ENCODE measurements at places on chromosomes 1 and 21.

GRCh38 chr1:1275836-1276235 lies 2.2 kb upstream of the UBE2J2 start:
- DNase-seq: no peak

DNA sequence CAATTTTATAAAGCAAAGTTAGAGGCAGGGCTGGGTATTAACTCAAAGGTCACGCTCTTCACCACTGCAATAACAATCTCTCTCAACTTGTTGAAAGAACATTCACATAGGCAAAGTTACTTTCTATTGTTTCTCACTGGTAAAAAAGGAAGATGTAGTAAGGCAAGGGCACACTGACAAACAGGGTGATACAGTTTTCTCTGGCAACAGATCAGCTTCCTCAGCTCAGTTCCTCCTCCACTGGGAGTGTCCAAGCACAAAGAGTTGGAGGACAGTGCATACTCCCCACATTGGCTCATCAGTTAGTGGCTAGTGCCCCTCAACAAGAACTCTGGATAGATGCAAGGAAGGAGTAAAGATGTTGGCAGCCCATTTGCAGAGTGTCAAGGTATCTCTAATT lies 3.7 kb downstream of the PLPPR4 start:
- no peak for DNase-seq

DNA sequence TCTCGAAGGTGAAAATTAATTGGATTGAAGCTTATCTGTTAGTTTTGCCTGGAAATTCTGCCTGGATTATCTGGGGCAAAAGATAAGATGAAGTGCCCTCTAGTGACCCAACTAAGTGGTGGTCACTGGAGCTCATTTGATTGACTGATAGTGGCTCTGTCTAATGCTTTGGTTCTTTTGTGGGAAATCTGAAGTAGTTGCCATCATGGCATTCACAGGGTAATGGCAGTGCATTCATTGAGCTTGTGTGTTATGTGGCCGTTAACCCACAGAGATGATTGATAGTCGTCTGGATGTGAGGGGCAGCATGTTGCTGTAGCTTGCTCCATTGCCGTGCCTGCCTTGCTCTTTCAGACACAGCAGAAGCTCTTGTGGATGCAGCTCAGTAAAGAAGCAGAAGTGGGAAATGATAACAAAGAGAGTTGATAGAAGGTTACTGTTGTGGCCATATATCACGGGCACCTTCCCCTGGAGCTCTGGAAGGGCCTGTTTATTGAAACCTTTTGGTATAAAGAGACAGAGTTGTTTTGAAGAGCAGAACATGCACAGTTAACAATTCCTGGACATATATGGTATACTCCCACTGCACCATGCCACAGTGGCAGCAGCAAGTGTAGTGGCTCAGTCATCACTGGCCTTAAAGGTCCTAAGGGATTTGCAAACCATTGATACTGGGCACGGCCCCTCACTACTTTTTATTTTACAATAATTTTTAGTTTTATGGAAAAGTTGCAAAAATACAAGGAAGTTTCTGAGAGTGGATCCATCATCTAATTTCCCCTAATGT lies 42.0 kb downstream of the CXADR start:
- no peak for DNase-seq

GRCh38 chr1:205444931-205445645 lies 10.8 kb downstream of the BLACAT1 start:
- DNase-seq: no peak

DNA sequence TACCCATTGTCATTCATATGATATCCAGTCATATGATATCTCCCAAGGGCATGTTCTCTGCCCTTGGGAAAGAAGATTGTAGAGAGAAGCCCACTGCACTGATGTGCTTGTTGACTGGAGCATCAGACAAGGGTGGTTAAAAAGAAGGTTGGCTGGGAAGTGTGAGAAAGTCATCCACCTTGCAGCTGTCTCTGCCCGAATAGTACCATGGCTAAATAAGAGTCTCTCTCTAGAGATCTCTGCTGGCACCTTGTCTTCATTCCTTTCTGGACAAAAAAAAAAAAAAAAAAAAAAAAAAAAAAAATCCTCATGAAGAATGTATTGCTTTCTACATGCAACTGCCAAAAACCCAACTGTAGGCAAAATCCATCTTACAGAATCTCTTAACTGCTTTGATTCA lies 349.7 kb upstream of the ESRRG start:
- DNase-seq: no peak

DNA sequence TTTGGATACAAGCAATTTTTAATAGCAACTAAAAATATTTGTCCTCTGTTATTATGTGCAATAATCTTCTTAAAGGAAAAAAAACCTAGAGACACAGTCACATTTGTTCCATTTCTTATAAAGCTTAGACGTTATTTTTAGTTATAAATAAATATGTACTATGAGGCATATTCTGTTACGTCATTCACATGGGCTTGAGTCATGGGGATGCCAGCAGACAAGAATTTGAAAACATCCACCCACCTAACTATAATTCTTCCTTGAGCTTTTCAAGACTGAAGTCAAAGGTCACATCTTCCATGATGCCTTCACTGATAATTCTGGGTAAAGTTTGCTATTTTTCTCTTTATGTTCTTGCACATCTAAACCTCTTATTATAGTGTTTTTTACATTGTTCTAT lies 268.8 kb downstream of the KCTD3 start:
- DNase-seq: no peak

- DNase-seq: no peak
Observed at GRCh38 chr1:41576620-41577019, 92.1 kb upstream of the EDN2 start.

DNA sequence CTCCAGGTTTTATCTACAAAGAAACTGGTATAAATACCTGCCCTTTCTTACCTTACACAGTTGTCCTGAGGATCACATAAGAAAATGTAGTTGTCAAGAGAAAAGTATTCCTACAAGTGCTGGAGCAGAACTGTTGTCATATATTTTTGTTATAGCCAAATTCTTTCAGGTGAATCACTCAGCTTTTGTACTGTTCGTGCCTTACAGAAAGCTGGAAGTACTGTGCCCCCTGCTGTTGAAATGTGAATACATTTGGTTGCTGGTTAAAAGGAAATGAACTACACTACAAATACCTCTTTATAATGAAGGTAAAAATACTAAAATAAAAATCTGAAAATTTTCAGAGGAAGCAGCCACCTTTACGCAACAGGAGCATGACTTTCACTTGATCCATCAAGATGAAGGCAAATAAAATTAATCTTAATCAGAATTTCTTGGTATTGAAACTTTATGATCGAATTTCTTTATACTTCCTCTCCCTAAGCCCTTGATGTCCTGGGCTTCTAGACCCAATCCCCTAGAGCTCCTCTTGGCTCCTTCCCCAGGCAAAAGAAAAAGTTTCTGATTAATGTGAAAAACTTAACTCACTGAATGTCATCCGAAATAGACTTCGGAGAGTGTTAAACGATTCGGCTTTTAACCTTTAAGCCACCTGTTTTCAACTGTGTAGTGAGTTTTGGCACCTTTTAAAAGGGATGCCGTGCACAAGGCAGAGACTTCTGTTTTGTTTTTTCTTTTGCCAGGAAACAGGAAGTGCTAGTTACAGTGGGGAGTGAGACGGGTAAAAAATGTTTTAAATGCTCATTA lies 12.5 kb downstream of the CHML start:
- no peak for DNase-seq

DNA sequence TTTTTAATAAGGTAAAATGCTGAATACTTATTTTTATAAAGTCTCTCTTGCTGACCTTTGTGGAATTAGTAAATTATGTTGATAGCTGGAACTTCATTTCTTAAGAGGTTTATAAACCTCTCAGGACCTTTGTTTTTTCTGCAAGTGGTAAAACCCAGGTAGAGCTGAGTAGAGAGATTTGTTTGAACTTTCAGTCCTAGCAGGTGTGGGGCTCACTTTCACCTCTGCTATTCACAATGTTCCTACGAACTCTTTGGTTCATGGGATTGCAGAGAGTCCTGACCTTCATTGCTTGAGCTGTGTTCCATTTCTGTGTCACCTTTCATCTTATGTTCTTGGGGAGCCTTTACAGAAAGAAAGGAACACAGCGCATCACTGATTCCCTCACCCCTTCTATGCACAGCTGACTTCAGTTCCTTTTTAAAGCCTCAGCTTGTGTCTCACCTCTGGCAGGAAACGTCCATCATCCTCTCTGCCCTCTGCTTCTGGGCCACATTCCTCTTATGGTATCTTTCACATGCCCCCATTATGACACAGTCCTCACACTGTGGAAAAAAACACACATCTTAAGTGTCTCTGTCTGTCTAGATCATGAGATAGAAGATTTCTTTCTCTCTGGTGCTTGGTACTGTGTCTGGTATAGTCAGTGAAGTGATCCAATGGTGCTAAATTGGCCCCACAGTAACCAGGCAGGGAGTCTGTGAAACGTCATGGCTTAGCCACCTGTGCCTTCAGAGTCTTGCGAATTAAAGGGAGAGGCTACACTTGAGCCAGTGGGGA lies 262.5 kb upstream of the B3GALT2 start:
- DNase-seq: no peak

DNA sequence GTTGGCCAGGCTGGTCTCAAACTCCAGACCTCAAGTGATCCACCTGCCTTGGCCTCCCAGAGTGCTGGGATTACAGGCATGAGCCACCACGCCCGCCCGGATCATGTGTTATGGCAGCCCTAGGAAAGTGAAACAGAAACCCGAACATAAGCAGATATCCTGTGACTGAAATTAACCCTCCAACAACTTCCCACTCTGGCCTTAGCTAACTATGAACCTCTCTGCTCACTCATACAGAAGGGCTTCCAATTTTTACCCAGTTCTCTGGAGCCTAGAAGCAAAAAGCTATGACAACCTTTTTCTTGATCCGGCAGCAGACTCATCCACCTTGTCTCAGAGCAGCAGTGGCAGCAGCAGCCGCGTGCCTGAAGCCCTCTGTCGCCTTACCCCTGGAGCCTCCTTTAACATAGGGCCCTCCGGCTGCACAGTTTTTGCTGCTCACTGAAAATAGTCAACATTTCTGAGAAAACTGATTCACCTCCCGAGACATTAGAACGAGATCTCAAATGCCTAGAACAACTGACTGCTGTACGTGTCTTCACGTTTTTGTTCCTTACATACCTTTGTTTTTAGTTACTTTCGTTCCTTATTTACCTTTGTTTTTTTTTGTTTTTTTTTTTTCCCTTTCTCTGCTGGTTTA lies 9.3 kb downstream of the CBR1 start:
- DNase-seq: no peak

- no peak for DNase-seq
Observed at GRCh38 chr1:155205969-155206593, 1.6 kb downstream of the THBS3 start.

DNA sequence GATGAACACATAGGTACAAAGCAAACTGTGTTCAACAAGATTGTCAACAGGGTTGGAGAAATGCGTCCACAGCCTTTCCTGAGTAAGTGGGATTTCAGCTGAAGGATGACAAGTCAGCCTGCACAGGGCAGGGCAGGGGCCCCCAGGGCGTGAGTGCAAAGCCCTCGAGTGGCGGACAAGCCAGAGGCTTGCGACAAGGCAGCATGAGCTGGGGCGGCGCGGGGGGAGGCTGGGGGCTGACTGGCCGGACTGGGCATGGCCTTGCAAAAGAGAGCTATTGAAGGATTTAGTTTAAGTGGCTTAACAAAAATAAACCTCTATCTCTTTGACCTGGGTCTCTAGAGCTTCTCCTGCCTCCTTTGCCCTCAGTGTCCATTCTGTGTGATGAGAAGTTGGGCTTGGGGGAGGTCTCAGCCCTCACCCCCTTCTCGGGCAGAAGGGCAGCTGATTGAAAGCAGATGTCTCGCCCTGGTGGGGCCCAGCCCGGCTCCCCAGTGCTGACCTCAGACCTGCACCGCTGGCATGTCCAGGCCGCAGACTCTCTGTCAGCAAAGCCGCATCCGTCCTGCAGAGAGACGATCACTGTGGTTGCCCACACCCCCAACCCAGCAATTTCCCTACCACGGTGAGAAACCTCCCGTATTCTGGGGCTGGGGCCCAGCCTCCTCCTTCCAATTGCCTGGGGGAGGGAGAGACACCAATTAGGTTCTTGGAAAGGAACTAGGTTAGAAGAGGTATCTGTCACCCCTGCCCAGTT lies 24.3 kb upstream of the EPS8L3 start:
- no peak for DNase-seq

- DNase-seq: no peak
Observed at GRCh38 chr1:228869312-228869824, 134.1 kb downstream of the RHOU start.

All from GM12891 (cell line).